ENCODE measurements at places on chromosomes 2 and 18. TPM values are rescaled to one million over a fixed set of nuclear protein-coding genes. Genes with fewer than 3 reads are reported as not detected.

DNA sequence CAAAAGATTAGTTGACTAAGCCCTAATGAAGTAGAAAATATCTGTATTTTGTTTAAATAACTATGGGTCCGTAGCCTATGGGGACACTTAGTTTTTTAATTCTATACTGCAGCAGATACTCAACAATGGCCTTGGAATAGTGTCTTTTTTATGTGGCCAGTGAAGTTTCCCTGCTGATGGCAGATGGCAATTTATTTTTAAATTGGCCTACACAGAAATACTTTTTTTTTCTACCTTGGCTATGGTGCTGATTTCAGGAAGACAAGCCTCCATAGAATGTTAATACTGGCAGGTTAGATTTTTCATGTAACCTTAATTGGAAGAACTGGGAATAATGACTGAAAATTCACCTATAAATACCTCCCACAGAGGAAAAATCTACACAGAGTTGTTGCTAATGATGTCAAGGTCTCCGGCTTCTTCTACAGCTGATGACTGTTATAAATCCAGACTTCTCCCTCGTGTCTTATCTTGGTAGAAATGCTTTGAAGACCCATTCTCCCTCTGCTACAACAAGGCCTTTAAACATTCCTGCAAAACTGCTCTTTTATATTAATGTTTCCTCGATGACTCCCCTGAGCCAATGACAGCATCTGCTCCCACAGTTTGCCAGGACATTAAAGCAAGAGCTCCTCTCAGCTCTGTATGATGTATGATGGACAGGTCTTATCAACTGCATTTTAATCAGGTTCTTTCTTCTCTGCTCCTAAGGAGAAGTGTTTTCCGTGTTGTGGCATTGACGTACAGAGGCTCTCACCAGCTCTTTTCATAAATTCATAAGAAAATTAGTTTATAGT, 29.1 kb upstream of the FAM98A start:
- no peak for DNase-seq
- no peak overlapping the region for H3K4me3 ChIP-seq
- peaks cover 2% of the 10 kb centered on the region for H3K27me3 ChIP-seq
- no peaks in the 10 kb centered on the region for H3K4me1 ChIP-seq

GRCh38 chr2:157439824-157440186, 4.1 kb downstream of the CYTIP start:
- peaks cover 88% of the 10 kb centered on the region for H3K36me3 ChIP-seq
- H3K4me1 ChIP-seq: peaks cover 74% of the 10 kb centered on the region
- H3K4me3 ChIP-seq: peak overlapping the region; percentile 99
- H3K27me3 ChIP-seq: no peaks in the 10 kb centered on the region
- no peak for DNase-seq

DNA sequence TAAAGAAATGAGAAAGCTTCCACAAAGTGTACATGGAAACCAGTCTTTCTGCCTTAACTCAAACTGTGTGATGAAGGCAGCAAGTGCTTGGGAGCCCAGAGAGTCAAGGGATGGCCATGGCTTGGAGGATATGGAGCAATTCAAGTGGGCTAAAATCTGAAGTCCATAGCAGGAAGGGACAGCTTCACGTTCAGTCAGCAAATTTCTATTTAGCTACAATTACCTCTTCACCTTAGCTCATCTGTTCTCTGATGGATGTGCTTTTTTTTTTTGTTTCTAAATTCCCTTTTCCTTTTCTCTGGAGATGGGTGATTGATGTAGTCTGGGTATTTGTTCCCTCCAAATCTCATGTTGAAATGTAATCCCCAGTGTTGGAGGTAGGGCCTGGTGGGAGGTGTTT, 4.9 kb upstream of the IL1A start:
- no peaks in the 10 kb centered on the region for H3K27me3 ChIP-seq
- H3K27ac ChIP-seq: peak overlapping the region; percentile 56
- H3K4me1 ChIP-seq: peaks cover 28% of the 10 kb centered on the region
- no peak overlapping the region for H3K4me3 ChIP-seq
- peaks cover 5% of the 10 kb centered on the region for H3K36me3 ChIP-seq

DNA sequence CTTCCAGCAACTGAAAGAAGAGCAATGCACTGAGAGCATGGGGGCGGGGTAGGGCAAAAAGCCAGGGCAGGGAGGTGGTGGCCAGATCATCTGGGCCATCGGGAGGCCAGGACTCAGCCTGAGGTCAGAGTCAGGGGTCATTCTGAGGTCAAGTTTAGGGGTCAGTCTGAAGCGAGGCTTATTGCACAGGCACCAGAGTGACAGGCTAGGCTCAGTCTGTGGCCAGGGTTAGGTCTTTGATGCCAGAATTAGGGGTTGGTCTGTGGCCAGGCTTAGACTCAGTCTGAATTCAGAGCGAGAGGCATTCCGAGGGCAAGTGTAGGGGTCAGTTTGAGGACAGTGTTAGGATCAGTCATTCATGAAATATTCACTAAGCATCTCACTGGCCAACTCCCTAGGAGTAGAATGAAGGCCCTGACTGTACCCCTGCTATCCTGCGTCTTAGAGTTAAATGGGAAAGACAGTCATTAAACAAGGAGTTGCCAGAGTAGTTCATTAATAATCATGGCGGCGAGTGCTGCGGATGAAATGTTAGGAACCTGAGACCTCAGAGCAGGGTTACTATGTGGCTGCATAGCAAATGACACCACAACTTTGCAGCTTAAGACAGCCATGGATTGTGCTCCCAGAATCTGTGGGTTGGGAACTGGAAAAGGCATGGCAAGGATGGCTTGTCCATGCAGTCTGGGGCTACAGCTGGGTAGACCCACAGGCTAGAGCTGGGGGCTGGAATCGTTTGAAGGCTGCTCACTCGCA, 198.7 kb downstream of the CYP26B1 start:
- H3K4me3 ChIP-seq: no peak overlapping the region
- no peaks in the 10 kb centered on the region for H3K36me3 ChIP-seq
- H3K27ac ChIP-seq: no peak overlapping the region
- H3K27me3 ChIP-seq: peaks cover 24% of the 10 kb centered on the region
- no peak for DNase-seq
- no peaks in the 10 kb centered on the region for H3K4me1 ChIP-seq

DNA sequence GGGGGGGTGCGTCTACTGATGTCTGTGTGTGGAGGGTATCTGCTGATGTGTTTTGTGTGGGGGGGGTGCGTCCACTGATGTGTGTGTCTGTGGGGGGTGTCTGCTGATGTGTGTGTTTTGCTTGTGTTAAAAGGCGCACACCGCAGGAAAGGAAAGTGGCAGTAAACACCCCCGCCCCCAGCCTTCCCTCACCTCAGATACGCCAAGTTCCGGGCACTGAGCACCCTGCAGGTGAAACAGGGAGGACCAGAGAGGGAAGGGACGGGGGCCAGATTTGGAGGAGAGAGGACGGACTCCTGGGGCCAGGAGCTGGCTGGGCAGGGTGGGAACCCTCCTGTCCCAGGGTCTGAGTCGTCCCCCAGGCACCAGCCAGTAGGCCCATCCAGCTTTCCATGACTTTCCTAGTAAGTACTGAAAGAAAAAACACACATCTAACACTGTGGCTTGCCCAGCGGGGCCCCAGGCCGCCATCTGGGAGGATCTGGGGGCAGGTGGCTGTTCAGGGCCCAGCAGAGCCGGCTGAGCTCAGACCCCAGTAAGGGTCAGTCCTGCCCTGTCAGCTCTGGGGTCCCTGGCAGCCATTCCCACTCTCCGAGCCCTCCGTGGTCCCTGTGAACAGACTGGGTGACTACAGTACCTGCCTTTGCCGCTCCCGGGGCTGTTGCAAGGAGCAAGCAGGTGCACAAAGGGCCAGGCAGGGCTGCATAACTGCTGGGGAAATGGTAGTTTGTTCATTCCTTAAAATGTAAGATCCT, 126.9 kb downstream of the NFATC1 start:
- peak overlapping the region; percentile 75 for H3K27ac ChIP-seq
- no peaks in the 10 kb centered on the region for H3K27me3 ChIP-seq
- no peaks in the 10 kb centered on the region for H3K36me3 ChIP-seq
- H3K4me1 ChIP-seq: peaks cover 45% of the 10 kb centered on the region
- peak overlapping the region; percentile 80 for H3K4me3 ChIP-seq

- H3K27me3 ChIP-seq: no peaks in the 10 kb centered on the region
- no peak for DNase-seq
- H3K4me3 ChIP-seq: no peak overlapping the region
- no peak overlapping the region for H3K27ac ChIP-seq
- peaks cover 7% of the 10 kb centered on the region for H3K36me3 ChIP-seq
These were observed 238.8 kb downstream of the ZNF407 start for GRCh38 chr18:74836296-74837139.

DNA sequence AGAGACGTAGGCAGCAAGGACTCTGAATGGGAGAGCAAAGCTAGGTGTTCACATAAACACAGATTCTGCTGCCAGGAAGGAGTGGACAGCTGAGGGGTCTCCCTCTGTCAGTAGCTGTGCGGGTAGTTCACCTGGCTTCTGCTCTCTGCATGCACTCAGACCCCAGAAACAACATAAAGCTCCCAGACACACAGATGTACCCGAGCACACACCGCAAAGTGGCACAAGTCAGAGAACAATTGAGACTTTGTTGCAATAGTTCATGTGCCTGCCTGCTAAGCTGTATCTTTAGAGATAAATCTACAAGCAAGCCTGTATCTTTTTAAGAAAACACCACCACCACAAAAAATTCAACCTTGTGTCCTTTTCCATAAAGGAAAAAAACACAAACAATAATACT, 420.0 kb upstream of the ST6GAL2 start:
- H3K36me3 ChIP-seq: peaks cover 12% of the 10 kb centered on the region
- no peaks in the 10 kb centered on the region for H3K27me3 ChIP-seq
- DNase-seq: no peak
- H3K4me3 ChIP-seq: no peak overlapping the region
- no peak overlapping the region for H3K27ac ChIP-seq

GRCh38 chr18:35672897-35673296, 91.4 kb downstream of the GALNT1 start:
- no peak overlapping the region for H3K27ac ChIP-seq

GRCh38 chr18:76260941-76261472, 234.0 kb downstream of the ZNF516 start:
- no peaks in the 10 kb centered on the region for H3K4me1 ChIP-seq
- H3K27me3 ChIP-seq: no peaks in the 10 kb centered on the region
- H3K36me3 ChIP-seq: no peaks in the 10 kb centered on the region
- no peak for DNase-seq
- H3K4me3 ChIP-seq: no peak overlapping the region
- no peak overlapping the region for H3K27ac ChIP-seq

GRCh38 chr2:167785606-167786216, 461.7 kb downstream of the STK39 start:
- DNase-seq: no peak
- no peak overlapping the region for H3K27ac ChIP-seq
- no peak overlapping the region for H3K4me3 ChIP-seq
- H3K36me3 ChIP-seq: no peaks in the 10 kb centered on the region
- peaks cover 15% of the 10 kb centered on the region for H3K27me3 ChIP-seq
- H3K4me1 ChIP-seq: no peaks in the 10 kb centered on the region

DNA sequence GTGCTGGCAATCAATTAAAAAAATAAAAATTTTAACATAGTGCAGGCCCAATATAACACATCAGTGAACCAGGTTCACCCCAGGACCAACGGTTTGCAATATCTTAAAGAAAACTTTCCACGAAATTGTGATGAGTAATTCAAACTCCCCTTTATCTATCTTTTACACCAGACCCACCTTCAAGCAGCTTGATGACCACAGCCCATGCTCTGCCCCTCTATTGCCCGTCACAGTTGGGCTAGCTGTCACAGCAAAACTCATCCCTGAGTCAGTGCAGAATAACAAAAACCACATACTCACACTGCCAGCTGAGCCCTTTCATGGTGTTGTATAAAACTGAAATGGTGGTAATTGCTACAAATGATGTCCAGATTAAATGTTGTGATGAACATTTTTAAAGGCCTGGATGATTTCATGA, 112.5 kb upstream of the CREB1 start:
- H3K36me3 ChIP-seq: peaks cover 6% of the 10 kb centered on the region
- peak overlapping the region; percentile 4 for H3K4me3 ChIP-seq
- DNase-seq: no peak
- peak overlapping the region; percentile 2 for H3K27ac ChIP-seq

DNA sequence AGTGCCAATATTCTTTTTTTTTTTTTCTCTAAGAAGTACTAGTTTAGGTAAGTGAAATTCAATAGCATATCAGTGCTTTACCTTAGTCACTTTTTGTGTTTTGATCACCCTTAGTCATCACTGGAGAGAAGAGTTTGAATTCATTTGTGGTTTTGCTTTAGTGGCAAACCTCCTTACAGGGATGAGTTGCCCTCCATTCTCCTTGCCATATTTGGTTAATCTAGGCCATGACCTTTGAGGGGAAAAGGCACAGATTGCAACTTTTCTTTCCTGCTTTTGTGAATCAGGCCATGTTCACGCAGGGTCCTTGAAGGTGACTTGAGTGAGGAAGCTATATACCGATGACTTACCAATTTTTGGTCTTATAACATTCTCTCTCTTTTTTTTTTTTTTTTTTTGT, 34.4 kb downstream of the PLEKHA3 start:
- H3K36me3 ChIP-seq: no peaks in the 10 kb centered on the region
- peak overlapping the region; percentile 35 for H3K4me3 ChIP-seq
- H3K27ac ChIP-seq: peak overlapping the region; percentile 55
- no peak for DNase-seq
- H3K4me1 ChIP-seq: peaks cover 20% of the 10 kb centered on the region

- H3K4me1 ChIP-seq: peaks cover 9% of the 10 kb centered on the region
- H3K27me3 ChIP-seq: no peaks in the 10 kb centered on the region
- no peak for DNase-seq
These were observed 9.9 kb downstream of the DNAJC27 start for GRCh38 chr2:24961903-24962302.

Gene OTX1
- total RNA-seq: not detected

Gene ERICH2
- not detected for total RNA-seq

Gene ANO7
- total RNA-seq: 2.8 TPM

Gene RAB6C
- not detected for total RNA-seq

Gene ATP6V1B1
- 7.2 TPM for total RNA-seq

Gene HAAO
- not detected for total RNA-seq

Gene GAL3ST2
- 0.83 TPM for total RNA-seq

Gene TMEM237
- 10.0 TPM for total RNA-seq

Gene SIX3
- not detected for total RNA-seq
